ENCODE measurements at places on chromosomes 6 and 20.

- DNase-seq: no peak
These were observed 3.1 kb upstream of the MAP3K5 start for GRCh38 chr6:136795386-136795785.

DNA sequence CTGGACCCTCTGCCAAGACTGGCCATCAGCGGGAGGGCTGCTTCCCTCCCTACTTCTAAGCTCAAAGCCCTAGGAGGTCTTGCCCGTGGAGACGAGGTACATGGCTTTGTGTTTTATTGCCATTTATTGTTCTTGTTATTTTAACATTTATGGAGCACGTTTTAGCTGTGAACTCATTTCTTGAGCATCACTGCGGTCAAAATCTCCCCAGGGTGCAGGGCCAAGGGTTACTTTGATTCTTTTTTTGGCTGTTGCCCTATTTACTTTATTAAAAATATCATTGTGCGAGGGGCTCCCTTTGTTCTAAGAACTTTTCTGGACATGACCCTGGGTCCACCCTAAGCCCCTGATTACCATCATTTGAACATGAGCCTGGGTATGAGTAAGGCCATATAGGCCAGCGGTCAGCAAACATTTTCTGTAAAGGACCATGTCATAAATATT is 51.6 kb downstream of the EYA2 start:
- DNase-seq: no peak

DNA sequence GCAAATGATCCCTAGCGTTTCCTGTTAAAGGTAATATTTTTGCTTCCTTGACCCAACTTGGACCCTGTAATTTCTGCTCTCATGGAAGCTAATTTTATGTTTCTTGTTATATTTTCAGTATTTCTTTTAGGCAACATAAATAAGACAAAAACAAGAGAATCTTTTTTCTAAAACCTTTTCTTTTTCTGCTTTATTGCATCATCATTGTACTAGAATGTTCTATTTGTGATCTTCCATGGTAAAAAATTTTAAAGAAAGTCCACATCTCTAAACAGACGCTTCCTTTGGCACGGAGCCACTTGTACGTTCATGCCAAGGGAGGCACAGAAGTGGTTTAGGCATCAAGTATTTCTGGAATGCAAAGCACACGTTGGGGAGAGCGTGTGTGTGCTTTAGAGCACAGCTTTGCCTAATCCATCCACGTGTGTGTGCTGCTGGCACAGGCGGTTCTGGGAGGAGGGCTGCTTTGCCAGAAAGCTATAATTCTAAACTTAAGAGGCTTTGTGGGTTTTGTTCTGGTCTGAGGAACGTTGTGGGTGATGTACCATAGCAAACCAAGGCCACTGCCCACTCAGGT is 98.3 kb downstream of the SASH1 start:
- DNase-seq: no peak

DNA sequence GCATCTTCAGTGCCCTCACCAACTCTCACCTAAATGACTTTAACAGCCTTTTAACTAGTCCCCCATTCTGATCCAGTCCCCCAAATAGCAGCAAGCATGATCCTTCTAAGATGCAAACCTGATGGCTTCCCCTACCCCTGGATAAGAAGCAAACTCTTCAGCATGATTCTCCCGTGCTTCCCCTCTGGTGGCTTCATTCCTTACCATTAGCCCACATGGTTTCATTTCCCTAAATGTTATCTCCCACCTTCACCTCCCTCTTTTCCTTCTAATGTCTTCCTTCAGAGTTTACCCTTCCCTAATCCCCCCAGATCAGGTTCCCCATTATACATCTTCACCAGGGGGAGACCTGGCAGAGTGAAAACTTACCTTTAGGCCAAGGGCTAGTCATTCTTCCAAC is 4.0 kb upstream of the RAB5IF start:
- no peak for DNase-seq
